CD4-positive, alpha-beta T cell treated with Interleukin-15 for 4 hours (primary cell): ENCODE measurements at places on chromosomes 7 and 10.
A peak's percentile ranks its signal among the peaks of the same experiment; 100 is the strongest.

- no peak for DNase-seq
Observed at GRCh38 chr10:11877591-11877905, 54.4 kb downstream of the PROSER2 start.

- no peak for DNase-seq
Observed at GRCh38 chr7:76509931-76510877, at the start of gene UPK3B. TSS of gene UPK3B (plus strand) at chr7:76510552. CDS start at chr7:76510653, 101 bp downstream.

- no peak for DNase-seq
Observed at GRCh38 chr10:19144206-19144605, 95.6 kb downstream of the MALRD1 start.

DNA sequence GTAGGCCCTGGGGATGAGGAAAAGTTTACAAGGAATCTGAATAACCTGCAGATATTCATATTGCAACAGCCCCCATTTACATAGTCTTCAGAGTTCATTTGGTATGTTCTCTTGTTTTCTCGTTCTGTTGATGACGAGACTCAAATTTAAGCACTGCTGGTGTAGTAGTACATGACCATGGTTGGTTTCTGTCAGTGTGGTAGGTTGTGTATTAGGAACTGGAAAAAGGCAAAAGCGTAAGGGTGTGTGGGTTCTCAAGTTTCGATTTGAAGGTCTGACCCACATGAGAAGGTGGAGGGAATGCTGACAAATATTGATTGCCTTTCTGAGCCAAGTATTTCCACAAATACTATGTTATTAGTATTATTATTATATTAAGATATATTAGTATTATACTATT is 151.7 kb downstream of the AUTS2 start:
- no peak for DNase-seq

- no peak for DNase-seq
Observed at GRCh38 chr7:20794676-20795075, 8.0 kb upstream of the SP8 start.

- no peak for DNase-seq
Observed at GRCh38 chr10:88731296-88731695, 25.2 kb downstream of the LIPK start.

- DNase-seq, result no peak
Observed at GRCh38 chr7:67990716-67991115, 994.1 kb downstream of the TYW1 start.

DNA sequence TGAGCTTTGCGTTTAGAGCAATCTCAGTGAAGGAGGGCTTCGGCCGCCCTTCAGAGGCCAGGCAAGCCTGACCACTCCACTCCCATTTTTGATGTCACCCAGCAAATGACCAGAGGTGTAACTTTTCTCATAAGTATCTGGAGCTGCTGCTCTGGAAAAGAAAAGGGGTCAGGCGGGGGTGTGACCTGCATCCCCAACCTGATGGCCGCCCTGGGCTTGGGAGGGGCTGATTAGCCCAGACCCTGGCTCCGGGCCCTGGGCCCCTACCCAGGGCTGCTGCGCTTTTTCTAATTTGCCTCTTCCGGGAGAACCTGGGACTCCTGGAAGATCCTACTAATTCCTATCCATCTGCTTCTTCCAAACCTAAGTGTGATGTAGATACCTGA is 9.6 kb upstream of the EBF3 start:
- no peak for DNase-seq

- no peak for DNase-seq
Observed at GRCh38 chr7:25832456-25832855, 319.5 kb upstream of the NFE2L3 start.

DNA sequence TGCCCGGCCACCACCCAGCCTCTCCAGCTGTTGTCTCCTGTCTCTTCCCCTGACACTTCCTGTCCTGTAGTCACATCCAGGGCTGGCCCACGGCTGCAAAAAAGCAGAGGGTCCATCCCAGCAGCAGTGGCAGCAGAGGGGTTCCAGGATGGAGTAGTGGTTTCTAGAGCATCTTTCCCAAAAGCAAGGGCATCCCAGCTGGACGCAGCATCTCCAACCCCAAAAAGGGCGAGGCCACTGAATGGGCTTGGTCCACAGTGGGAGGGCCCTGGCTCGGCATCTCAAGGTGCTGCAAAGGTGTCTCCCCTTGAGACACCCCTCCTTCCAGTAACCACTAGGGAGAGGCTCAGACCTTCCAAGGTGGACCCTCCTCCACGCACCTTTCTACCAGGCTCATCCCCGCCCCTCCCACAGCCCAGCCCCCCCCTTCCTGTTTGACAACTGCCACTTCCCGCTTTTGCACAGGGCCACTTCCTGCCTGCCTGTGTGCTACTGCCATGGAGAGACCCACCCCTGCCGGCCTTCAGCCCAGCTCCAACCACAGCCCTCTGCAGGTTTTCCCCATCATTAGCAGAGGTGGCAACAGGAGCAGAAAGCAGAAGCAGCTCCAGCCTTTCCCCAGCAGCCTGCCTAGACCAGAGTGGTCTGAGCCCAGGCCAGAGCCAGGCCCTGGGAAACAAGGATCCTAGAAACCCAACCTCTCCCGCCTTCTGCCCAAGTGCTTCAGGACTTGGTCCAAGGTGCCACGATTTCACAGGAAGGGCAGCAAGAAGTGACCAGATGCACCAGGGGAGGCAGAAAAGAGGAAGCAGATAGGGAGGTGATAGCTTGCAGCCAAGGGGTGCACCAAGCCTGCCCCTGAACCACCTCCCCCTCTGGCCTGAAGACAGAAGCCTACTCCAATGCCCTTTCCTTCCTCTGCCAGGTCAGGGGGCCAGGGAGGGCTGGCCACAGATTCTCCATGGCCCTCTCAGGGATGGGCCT is 8.6 kb downstream of the CAMK2G start:
- DNase-seq, result peak; percentile 55

DNA sequence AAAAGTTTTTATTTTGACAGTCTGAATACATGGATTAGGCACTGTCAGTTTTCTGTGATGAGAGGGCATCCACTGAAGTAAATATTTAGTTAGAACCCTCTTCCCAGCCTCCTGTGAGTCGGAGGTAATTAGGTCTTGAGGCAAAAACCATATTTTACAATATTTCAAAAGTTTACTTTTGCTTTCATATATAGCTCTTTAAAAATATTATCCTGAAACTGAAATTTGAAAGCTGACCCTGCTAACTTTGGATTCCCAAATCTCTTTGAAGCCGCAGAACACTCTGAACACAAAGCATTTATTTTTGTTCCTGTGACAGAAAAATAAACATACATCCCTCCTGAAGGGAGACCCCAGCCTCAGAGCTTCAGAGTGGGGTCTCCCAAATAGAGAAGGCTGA is 317.4 kb downstream of the KIF20B start:
- DNase-seq, result no peak

- DNase-seq, result no peak
Observed at GRCh38 chr10:6780008-6780677, 200.1 kb upstream of the PRKCQ start.

- no peak for DNase-seq
Observed at GRCh38 chr10:114478281-114478680, 74.0 kb upstream of the AFAP1L2 start.

DNA sequence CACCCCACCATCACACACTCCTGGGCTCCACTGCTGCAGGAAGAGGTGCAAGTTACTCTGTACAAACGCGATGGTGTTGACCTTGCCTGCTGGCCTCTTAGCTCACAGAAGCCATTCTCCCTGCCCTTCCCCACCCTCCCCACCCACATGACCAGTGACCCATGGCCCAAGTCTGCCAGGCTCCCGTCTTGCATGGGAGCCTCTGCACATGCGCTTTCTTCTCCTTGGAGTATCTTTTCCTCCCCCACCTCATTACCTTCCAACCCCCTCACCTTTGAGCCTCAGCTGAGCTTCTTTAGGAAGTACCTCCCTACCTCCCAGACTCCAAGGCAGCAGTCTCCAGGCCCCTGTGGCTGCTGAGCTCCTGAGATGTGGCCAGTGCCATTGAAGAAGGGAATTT is 337.7 kb upstream of the ZNF32 start:
- DNase-seq, result no peak

DNA sequence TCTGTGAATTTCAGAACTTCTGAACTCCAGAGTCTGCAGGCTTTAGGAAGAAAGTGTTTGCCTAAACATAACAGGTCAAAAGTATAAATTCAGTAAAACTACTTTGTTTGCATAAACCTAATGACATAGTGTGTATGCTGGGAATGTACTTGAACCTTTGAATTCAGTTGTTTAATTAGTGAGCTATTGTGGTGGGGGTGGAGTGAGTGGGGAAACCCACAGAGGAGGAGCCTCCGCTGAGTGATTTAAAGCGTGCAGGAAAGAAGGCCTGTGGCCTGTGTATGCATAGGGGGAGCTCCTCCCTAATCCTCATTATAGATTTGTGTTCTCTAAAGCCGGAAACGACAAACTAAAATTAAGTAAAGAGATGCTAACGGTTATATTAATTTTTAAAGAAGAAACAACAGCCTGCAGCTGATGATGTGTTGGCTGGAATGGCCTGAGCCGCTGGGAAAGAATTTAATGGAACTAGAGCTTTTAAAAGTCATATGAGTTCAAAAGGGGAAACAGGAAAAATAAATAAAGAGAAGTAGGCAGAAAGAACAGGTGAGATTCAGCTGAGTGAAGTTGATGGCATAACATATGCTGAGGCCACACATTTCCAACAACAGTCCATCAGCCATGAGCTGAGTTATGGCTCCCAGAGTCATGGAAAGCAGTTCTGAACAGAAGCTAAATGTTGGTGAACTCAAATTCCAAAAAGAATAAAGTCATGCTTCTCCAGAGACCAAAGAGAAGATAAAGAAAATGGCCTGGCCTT is 595.0 kb downstream of the GRM8 start:
- DNase-seq, result no peak

- DNase-seq, result no peak
Observed at GRCh38 chr7:37247861-37248260, 200.8 kb downstream of the ELMO1 start.

DNA sequence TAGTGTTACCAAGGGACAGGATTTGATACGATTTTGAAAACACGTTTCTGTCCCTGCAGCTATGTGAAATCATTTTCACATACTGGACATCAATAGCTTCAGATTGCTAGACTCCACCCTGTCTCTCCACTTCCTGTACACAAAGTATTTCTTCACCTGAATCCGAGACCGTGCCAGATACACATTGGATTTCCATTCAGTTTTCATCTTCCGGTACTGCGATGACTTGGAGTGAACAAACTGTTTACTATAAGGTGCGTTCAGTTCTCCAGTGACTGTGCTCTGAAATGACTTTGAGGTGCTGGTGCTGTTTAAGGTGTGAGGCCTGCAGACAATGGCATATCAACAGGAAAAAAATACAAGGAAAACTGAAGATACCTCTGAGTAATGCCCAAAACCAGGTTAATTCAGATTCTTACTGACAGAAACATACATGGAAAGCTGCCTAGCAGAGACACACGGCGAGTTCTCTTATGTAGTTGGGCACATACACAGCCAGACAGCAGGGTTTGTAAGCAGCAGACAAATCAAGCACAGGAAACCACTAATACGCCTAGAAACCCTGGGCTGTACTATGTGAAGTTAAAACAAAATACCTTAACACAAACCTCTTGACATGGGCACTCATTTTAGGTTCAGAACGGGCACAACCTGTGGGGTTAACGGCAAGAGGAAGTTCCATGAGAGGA is 119.2 kb downstream of the GALNT11 start:
- peak; percentile 30 for DNase-seq

GRCh38 chr10:53843736-53844362 is 957.2 kb downstream of the PCDH15 start:
- no peak for DNase-seq

GRCh38 chr7:21690705-21691104 is 147.9 kb downstream of the DNAH11 start:
- DNase-seq, result no peak

DNA sequence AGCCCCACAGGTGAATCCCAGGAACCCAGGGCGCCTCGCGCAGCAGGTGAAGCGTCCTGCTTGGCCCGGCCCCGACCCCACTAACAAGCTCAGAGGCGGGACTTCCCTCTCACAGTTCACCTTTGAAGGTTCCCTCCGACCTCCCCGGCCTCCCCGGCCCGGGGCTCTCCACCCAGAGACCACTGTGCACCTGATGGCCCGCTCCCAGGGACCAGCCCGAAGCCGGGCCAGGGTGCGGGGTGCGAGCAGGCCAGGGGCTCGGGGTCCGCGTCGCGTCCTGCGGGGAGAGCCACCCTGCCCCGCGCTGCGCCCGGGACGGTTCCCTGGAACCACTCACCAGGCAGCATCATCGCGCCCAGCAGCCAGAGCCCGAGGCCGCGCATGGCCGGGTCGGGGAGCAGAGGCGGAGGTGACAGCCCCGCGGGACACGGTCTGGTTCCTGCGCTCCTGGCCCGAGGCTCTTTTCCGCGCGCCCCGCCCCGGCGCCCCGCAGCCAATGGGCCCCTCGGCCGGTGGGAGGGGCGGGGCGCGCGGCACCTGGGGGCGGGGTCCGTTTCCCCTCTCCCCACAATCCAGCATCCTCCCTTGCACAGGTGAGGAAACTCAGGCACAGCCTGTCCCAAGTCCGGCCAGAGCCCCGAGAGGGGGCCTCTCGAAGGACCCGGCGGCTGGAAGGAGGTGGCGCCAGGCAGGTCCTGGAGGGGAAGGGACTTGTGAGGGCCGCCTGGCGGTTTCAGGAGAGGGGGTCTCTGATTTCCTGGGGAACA is at the start of gene ADAM8:
TSS of gene ADAM8 (minus strand) at position 434 of the 767 bp plus-strand sequence. CDS start at position 383, 51 bp downstream.
- peak; percentile 64 for DNase-seq

GRCh38 chr10:62705789-62706188 is 98.7 kb upstream of the ADO start:
- DNase-seq, result no peak

GRCh38 chr7:155553871-155554270 is 7.5 kb upstream of the CNPY1 start:
- no peak for DNase-seq

- DNase-seq, result no peak
Observed at GRCh38 chr10:114520453-114520852, 116.2 kb upstream of the AFAP1L2 start.

DNA sequence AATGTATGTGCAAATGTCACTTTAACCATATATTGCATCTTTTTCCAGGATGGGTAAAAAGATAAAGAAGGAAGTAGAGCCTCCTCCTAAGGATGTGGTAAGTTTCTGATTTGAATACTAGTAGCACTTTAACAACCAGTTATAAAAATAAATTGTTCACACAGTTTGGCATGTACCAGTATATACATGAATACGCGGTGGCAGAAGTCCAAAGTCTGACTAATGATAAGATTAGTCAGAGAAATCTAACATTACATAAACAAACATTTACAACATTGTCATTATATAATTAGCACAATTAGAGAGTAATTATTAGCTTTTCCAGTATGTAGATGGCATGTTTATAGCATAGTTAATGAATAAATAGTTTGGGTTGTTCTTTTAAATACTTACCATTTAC is 4.1 kb downstream of the ARMC3 start:
- DNase-seq, result no peak

DNA sequence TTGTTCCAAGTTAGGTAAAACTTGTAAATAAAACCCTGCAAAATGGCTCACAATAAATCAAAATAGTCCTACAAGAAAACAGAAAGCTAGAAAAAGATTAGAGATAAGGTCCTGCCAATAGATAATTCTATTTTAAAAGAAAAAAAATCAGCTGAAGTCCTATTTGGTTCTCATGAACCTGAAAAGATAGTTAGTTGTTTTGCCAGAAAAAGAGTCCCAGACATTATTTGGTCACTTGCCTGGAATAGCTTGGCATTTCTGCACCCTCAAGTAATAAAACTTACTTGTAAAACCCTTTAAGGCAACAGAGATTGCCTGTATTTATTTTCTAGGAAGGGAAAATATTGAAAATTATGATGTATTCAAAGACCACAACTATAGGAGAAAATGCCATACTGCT is 47.7 kb downstream of the LRRN3 start:
- no peak for DNase-seq

- no peak for DNase-seq
Observed at GRCh38 chr7:82091126-82091684, 321.4 kb upstream of the HGF start.

GRCh38 chr10:72319416-72320254 is 35.1 kb downstream of the DNAJB12 start:
- DNase-seq, result peak; percentile 81

- DNase-seq, result no peak
Observed at GRCh38 chr7:21771266-21771665, 174.4 kb downstream of the CDCA7L start.
